ENCODE measurements at places on chromosomes 11 and 22.

DNA sequence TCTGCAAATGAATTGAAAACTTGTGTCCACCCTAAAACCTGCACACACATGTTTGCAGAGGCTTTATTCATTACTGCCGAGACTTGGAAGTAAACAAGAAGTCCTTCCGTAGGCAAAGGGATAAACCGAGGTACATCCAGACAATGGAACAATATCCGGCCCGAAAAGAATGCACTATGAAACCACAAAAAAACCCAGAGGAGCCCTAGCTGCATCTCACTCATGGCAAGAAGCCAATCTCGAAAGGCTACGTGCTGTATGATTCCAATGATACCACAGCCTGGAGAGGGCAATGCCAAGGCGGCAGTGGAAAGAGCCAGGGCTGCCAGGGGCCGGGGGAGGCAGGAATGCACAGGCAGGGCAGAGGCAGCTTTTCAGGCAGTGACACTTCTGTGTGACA lies 3.2 kb upstream of the MRPL23 start:
- DNase-seq: no peak

GRCh38 chr11:4464216-4465159 lies 15.4 kb downstream of the OR52K2 start:
- DNase-seq: no peak

- DNase-seq: no peak
These were observed 25.1 kb downstream of the NUP50 start for GRCh38 chr22:45188779-45189178.

DNA sequence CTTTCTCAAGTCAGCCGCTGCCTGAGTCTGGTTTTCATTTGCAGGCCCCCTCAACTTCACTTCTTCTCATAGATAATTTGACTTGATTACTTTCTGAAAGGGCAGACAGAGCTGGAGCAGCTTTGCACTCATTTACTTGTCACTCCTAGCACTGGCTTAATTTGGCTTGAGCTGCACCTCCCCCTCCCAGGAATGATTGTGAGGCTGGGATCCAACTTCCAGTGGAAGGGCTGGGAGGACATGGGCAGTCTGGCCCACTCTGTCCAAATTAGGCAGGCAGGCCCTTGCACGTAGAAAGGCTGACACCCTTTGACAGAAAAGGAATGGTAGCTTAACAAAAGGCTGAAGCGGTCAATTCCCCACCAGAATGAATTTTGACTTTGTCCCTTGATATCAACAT lies 453.9 kb downstream of the ETS1 start:
- no peak for DNase-seq

- no peak for DNase-seq
These were observed 7.0 kb upstream of the CEP126 start for GRCh38 chr11:101907815-101908214.

DNA sequence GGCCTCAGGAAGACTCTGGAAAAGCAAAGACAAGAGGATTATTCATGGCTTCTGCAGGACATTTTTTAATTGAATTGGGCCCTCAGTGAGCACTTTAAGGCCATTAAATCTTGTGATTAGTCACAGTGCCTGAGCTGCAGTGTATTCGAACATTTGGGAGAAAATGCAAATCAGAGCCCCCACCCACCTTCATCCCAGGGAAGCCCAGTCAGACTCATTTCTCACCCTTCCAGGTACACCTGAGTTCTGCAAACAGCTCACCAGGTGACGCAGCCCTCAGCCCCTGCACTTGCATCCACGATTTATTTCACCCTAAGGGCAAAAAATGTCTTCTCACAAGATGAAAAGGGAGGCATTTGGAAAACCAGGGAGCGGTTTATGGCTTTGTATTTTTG lies 128.7 kb downstream of the MPPED1 start:
- no peak for DNase-seq

DNA sequence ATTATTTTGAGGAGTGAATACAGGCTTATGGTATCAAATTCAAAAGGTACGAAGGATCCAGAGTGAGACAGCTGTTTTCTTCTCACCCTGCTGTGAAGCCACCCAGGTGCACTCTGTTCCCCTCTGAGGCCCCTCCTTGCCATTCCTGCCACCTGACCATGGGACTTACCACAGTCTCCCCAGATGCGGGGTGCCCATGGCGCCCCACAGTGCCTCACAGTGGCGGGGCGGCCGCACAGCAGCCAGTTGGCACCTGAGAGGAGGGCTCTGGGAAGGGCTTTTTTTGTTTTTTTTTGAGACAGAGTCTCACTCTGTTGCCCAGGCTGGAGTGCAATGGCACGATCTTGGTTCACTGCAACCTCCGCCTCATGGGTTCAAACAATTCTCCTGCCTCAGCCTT lies 151.7 kb downstream of the CEP164 start:
- no peak for DNase-seq

DNA sequence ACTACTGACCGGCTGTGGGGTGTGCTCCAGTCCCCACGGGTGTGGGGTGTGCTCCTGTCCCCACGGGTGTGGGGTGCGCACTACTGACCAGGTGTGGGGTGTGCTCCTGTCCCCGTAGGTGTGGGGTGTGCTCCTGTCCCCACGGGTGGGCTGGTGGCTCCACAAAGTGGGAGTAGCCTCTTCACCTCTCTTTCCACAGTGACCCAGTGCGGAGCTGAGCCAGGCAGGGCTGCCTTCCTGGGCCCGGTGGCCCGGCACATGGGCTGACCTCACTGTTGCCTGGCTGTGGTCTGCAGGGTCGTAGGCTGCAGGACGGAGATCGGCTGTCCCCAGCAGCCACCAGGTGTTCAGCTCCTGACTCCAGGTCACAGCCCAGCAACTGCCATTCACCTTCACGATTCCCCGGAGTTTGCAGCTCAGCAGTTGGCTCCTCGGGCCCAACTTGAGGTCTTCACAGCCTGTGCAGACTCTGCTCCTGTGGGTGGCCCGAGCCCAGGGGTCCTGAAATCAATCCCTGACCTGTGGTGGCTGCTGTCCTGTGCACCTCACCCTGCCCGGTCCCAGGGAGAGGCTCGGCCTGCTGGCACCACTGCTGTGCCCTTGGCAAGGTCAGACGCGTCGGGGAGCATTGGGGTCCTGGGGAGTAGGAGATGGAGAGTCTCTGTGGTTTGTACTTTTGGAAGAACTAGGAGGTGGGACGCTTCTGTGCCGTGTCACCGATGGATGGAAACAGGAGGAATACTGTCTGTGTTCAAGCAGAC lies 414.3 kb downstream of the TBC1D22A start:
- DNase-seq: no peak

GRCh38 chr11:32088117-32088941 lies 2.5 kb upstream of the RCN1 start:
- DNase-seq: peak; percentile 45

Measured in NCI-H446 treated with DMSO at 0.1 percent for 48 hours (cell line).